ENCODE measurements at places on chromosomes 16 and 17.
A peak's percentile ranks its signal among the peaks of the same experiment; 100 is the strongest.

DNA sequence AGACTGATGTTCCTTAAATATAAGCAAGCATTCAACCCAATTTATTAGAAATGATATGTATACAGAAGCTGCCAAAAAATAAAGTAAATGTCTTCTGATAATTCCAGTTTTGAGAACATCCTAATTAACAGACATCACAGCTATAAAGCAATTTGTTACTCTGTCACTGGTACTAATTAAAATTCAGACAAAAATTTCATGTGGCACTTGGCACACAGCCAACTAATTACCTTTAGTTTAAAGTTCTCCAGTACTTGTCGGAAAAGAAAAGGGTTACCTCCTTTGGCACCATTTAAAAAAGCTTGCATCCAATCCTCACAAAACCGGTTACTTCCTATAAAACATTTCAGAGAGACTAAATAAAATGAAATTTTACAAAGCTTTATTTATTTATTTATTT lies 8.8 kb downstream of the C17orf75 start:
- DNase-seq: no peak

DNA sequence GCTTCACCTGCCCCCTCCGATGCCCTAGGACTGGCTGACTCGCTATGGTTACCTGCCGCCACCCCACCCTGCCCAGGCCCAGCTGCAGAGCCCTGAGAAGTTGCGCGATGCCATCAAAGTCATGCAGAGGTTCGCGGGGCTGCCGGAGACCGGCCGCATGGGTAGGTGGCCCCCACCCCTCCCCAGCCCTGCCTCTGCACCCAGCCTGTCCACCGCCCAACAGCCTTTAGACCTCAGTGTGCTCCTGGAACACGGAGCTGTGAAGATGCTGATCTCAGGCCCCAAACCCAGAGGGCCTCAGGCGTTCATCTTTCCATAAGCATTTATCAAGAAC lies 993 bp downstream of the MMP25 start:
- no peak for DNase-seq

DNA sequence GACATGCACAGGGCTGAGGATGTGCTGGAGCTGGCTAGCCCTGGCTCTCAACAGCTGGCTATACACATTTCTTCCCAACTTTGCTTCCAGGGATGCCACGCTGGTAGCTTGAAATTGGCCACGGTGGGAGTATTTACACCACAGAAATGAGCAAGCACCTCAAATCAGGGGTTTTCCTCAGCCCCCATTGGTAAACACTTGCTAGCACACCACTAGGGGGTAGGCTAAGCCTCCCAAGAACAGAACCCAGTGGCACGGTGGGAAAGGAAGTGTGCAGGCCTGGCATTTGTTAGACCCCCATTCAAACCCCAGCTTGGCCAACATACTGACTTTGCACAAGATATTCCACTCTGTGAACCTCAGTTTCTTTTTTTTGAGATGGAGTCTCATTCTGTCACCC lies 12.9 kb downstream of the DRC3 start:
- DNase-seq: no peak

DNA sequence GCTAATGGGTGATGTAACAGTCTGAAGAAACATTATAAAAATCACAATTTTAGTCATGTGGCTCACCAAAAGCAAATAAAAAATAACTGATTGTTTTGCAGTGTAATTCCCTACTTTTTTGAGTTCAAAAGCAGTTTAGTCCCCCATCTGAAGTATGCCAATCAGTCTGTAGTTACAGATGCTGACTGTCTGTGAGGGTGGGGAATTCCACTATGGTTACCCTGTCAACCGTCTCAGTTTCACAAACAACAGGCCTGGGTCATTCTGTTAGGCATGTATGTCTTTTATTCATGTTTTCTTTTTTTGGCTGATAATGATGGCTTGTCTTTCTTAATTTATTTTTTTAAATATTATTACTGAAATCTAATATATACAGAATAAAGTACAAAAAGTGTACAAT lies 69.3 kb downstream of the STXBP4 start:
- no peak for DNase-seq

- peak; percentile 20 for DNase-seq
Measured at GRCh38 chr16:920051-920681, 50.6 kb downstream of the LMF1 start.

- DNase-seq: no peak
Measured at GRCh38 chr17:32827227-32827626, 49.7 kb downstream of the MYO1D start.

- DNase-seq: peak; percentile 55
Measured at GRCh38 chr17:76265624-76266243, 586 bp downstream of the UBALD2 start.

- DNase-seq: no peak
Measured at GRCh38 chr17:57925361-57925990, 29.7 kb downstream of the CUEDC1 start.

DNA sequence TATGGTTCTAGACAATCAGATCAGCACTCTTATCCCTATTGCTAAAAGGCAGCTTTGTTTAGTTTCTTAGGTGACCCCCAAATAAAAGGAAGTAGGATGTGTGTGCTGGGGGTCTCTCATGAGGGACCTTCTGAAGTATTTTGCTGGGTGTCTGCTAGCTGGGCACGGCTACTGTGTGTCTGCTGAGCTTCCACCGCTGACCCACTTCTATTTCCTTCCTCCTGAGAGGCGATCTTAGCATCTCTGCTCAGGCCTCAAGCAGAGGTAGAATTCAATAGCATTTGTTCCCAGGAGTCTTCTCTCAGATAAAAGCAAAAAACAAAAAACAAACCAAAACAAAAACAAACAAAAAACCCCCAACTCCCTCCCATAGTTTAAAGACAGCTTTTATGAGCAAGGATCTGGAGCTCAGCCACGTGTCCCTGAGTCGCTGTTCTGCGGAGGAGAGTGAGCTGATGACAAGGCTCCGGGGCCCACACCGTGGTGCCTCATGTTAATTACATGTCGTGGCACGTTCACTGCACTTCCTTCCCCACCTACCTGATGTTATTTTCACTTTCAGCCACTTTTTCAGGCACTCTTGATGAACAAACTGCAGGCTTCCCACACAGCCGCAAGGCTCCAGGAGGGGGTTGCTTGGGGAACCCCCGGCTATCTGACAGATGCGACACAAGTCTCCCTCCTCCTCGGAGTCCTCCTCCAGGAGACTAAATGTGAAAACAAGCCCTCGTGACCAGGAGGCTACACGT lies 83.5 kb downstream of the MARCHF10 start:
- peak; percentile 42 for DNase-seq

DNA sequence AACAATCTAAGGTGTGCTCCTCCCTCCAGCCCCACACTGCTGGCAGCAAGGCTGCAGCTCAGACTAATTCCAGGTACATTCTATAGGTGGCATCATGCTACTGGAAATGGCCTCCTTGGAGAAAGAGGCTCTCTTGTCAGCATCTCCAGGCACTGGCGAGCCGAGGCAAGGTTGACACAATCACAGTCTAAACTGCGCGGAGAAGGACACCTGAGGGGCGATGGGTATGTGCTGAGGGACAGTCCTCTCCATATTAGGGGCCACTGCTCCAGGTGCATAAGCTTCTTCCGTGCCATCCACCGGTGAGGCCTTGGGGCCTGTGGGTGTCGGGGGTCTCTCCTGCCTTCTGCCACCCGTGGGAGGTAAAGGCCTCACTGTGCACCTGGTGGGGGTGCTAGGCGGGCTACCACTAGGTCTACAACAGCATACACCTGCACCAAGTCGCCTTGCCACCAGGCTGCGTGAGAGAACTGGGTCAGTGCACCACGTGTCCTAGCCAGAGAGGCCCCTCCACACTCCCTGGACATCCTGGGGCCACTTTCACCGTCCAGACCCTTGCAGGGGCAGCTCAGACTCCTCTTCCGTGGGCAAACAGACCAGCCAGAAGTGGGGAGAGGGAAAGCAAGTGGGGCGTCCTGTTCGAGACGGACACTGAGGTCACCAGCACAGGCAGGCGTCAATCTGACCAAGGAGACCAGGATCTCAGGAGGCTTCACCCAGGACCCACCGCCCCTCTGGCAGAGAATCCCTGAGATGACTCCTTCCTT lies 12.1 kb upstream of the CBX8 start:
- no peak for DNase-seq

DNA sequence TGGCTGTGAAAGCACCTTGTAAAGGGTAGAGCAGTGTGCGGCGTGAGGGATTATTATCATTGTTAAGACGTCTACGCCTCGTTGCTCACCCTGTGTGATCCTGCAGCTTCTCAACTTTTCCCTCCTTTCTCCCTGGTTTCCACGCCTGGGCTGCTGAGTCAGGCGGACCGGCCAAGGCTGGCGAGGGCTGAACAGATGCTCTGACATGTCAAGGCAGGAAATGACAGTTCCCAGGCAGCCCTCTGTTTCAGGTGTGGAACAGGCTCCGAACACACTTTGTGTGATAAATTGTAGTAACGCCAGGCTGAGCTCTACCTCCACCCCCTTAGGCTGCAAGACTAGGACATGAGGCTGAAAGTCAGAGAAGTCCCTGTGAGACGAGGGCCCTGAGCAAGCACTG lies 46.0 kb upstream of the TBX2 start:
- no peak for DNase-seq

GRCh38 chr17:79647456-79647915 lies 36.6 kb upstream of the RBFOX3 start:
- DNase-seq: no peak

GRCh38 chr16:70746040-70746707 lies 54.8 kb downstream of the VAC14 start:
- DNase-seq: peak; percentile 75

GRCh38 chr16:11994143-11995119 lies 17.9 kb downstream of the SNX29 start:
- DNase-seq: no peak

DNA sequence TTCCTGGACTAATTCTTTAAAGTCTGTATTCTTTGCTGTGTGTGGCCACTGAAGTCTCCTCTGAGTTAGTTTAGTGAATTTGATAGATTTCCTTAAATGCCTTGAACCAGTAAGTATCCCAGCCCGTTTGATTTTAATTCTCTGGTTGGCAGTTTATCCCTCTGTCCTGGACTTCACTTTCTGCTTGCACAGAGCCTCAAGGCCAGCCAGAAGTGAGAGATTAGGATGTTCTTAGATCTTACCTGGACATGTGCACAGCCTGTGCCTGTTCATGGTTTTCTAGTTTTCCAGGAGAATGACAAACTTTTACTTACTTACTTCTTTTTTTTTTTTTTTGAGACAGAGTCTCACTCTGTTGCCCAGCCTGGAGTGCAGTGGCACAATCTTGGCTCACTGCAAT lies 10.8 kb upstream of the SLC38A7 start:
- no peak for DNase-seq

DNA sequence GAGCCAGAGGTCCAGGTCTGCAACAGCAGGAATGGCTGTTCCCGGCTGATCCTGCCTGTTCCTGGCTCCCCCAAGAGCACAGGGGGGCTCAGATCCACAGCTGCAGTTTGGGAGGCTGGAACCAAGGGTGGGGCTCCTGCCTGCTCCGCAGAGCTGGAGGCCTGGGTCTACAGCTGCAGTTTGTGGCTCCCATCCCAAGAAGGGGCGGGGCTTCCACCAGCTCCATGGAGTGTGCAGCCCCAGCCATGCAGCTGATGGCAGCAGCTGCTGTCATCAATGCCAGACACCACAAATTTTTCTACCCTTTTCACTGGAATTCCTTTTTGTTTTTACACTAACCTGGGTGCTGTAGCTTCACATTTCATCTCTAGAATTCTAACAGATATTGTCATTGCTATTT lies 135.4 kb upstream of the KIF2B start:
- no peak for DNase-seq

- DNase-seq: peak; percentile 69
Measured at GRCh38 chr17:33267271-33267790, 25.8 kb downstream of the ASIC2 start.

DNA sequence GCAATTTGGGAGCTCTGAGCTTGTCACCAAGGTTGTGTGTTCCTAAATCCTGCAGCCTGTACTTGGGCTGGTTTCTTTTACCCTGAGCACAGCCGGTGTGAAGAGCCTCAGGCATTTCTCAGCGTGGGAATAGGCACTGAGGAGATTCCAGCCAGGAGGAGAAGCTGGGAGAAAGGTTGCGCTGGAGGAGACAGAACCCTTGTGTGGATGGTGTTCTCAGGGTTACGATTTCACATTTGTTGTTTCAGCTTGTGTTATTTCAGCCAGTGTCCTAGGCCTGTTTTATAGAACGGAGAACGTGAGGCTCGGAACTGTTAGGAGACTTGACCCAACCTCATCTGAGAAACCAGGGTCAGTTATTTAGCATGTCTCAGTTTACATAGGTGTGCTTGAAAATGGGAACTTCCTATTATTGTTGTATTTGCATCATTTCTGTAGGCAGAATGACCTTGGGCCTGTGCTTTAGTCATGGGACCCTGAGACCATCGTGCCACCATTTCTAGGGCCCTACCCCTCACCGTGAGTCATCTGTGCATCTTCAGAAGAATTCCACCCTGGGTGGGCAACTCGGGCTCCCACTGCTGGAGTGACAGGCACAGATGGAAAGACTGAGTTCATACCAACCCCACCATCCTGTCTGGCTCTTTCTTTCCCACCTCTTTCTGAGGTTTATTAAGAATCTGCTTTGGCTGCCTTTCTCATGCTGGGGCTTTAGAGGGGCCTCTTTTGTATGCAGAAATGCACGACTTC lies 134.9 kb downstream of the MSI2 start:
- no peak for DNase-seq

DNA sequence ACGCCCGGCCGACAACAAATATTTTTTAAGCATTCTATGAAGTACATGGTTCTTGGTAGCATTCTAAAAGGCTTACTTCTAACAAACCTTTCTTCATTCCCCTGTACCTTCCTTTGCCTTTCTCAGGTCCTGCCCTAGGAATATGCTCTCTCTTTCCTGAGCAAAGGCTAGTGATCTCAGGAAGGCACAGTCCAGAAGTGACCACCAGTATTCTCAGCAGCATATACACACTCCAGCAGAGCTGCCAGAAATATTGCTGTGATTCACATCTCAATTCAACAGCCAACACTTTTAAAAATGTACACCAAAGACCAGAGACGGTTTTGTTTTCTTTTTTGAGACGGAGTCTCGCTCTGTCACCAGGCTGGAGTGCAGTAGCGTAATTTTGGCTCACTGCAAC lies 41.4 kb upstream of the ANKFY1 start:
- no peak for DNase-seq

DNA sequence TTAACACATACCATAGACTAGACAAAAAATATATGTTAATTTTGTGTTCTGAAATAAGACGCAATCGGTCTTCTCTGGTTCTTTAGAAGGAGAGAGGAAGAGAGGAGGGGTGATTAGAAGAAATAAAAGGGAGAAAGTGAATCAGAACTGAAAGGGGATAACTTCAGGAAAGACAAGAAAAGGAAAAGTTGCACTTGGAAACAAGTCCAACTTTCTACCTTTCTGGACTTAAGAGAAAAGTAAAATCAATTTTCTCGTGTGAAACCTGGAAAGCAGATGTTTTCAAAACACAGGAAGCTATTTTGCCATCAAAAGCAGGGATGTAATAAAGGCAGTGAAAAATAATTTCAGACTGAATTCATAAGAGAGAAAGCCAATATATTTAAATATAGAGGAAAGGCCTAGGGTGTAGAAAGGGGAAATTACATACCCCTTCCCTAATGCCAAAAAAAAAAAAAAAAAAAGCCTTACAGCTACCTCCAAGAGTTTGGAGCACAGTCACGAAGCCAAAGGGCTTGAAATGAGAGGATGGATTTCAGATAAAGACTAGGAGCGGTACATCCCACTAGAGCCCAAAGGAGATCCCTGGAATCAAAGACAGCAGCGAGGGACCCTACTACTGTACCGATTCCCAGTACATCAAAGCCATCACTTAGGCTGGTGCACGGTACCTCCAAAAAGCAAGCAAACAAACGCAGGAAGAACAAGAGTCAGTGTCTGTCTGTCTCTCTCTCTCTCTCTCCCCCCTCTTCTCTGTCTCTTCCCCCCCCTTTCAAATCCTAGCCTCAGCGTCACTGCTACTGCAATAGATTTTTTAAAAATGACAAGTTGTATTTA lies 12.1 kb upstream of the ZFHX3 start:
- DNase-seq: no peak

- peak; percentile 14 for DNase-seq
Measured at GRCh38 chr17:36072431-36073121, 8.5 kb downstream of the CCL18 start.
